IPS DF 19.7 (cell line): ENCODE measurements at places on chromosomes 16 and 17.

- no peak for DNase-seq
Observed at GRCh38 chr17:49723423-49723822, 15.7 kb upstream of the SLC35B1 start.

GRCh38 chr17:60745544-60745943 lies 67.9 kb downstream of the BCAS3 start:
- no peak for DNase-seq

- DNase-seq = no peak
Observed at GRCh38 chr17:54013072-54013471, 190.3 kb downstream of the KIF2B start.

GRCh38 chr17:29577385-29578211 lies 9.1 kb downstream of the TP53I13 start:
- DNase-seq = no peak

DNA sequence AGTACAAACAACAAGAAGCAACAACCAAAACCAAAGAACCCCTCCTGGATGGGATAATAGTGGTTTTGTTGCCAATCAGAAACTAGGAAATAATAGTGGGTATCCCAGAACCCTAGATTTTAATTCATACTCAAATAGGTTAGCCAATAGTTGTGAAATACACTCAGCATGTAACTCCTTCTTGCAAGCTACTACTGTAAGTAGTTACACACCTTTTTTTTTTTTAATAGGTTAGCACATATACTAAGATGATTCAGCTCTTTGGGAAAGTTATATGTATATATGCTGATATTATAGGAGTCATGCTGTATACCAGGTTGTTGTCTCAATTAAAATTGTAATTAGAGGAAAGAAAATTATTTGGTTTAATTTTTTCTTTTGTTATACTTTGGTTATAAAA lies 92.5 kb upstream of the HAS3 start:
- DNase-seq = no peak

DNA sequence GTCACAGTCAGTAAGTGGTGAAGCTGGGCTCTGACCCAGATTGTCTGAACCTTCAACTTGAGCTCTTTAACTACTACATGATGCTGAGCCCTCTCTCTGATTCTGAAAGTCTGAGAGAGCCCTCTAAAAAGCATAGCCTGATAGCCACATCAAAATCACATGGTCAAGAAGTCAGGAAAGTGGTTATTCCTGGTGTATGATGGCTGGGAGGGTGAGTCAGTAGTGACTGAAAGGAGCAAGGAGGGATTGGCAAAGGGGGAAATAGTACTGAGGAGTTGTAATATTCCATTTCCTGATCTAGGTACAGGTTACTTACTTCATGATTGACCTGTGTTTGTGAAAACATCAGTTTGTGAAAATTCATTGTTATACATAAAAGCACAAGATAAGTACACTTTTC lies 89.1 kb downstream of the SSH2 start:
- no peak for DNase-seq

DNA sequence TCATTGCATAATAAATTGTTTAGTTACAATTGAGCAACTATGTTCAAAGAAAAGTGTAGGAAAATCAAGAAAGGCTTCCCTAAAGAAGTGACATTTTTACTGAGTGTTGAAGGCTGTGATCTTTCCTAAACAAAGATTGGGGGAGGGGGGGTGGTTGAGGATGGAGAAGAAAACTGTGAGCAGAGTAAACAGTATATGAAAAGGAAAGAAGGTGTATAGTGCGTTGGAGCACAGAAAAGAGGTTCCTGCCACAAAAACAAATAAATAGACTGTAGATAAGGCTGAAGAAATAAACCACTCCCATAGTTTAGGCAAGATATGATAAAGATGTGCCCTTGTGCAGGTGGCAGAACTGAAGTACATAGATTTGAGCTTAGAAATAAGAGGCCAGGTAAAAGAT lies 8.5 kb downstream of the ABCA10 start:
- no peak for DNase-seq

DNA sequence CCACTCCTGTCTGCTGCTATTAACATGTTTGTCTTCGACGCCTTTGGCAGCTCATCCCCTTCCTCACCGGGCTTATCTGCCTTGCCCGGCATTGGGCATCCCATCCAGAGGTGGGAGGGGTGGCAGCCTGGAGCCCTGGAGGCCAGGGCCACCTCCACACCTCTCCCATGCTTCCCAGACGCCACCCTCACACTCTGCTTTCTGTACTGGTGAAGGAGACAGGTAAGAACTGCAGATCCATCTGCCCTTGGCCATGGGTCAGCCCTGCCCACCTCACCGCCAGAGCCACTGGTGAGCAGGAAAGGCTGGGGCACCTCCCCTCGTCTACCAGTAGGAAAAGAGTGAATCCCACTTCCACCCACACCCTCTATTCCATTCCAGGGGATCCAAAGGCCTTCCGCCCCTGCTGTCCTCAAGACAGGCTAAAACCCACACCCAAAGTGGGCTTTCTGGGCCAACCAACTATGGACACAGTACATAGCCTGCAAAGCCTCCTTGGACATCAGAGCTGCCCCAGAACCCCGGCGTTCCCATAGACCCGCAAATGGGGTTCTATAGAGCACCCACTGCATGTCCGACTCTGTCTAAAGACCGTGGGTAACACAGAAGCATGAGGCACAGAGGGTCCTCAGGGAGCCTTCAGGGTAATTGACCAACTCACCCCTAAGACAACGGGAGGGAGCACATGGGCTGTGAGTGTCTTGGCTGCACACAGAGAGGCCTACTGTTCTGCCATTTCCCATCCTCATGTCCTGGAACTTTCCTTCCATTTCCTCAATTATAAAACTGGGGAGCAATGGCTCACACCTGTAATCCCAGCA lies 23.4 kb upstream of the RBFOX3 start:
- DNase-seq = no peak

DNA sequence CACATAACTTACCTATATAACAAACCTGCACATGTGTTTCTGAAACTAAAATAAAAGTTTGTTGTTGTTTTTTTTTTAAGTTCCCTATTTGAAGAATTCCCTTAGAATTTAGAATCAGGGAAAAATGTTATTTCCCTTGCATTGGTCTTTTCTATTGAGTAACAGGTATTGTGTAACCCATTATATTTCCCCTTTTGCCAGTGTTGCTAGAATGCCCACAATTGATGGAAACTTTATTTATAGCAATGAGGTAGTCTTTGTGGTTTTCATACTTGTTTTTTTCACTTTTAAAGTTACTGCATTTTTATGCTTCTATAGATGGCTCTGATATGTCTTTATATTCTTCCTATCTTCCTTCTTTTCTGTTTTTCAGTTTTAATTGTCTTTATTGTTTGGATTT lies 3.9 kb downstream of the NLRP1 start:
- no peak for DNase-seq
